ENCODE measurements at places on chromosomes 5 and 9.

DNA sequence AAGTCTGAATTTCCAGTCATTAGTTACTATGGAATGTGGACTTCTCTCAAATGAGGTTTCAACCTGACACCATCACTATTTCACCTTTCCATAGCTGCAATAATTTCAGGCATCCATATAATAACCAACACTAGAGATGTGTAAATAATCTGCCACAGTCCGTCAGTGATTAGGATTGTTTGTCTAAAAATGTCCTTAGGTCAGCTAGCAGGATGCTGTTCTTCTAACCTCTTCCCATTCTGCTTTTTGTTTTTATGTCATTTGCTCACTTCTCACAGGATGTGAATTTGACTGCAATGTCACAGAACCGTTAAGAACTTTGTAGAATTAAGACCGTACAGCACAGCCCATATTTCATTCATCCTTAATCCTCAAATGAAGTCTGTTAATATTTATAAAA lies 166.4 kb upstream of the RASA1 start:
- DNase-seq: no peak

GRCh38 chr9:133704711-133705181 lies 33.4 kb downstream of the SARDH start:
- no peak for DNase-seq

DNA sequence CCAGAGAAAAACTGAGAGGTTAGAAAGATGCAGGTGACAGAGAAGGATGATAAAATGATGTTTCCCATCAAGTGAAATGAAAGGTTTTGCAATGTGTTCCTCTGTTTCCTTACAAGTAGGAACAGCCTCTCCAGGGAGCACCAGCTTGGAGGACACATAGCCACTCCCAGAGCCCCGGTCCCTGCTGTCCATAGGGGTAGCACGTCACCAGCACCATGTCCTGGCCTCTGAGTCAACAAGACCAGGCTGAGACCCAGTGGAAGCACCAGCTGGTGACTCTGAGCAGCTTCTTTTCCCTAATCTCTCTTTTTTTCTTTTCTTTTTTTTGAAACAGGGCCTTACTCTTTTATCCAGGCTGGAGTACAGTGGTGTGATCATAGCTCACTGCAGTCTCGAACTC lies 19.4 kb upstream of the HMCN2 start:
- no peak for DNase-seq

DNA sequence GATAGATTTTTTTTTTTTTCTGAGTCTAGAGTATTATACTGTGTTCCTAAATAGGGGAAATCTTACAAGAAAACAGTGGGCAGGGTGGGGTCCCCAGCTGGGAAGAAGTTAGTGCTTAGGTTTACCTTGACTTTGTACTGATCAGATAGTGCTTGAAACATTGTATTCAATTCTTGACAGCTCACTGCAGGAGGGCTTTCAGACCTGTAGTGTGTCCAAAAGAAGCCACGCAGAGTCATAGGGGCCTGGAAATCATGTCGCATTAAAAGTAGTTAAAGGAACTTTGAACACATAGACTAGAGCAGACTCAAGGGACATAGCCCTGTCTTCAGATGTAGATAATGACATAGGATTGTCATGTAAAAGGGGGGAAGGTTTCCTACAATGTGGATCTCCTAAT lies 215.4 kb upstream of the NR4A3 start:
- DNase-seq: no peak

- no peak for DNase-seq
Measured at GRCh38 chr5:137503456-137503855, 4.3 kb upstream of the SPOCK1 start.

DNA sequence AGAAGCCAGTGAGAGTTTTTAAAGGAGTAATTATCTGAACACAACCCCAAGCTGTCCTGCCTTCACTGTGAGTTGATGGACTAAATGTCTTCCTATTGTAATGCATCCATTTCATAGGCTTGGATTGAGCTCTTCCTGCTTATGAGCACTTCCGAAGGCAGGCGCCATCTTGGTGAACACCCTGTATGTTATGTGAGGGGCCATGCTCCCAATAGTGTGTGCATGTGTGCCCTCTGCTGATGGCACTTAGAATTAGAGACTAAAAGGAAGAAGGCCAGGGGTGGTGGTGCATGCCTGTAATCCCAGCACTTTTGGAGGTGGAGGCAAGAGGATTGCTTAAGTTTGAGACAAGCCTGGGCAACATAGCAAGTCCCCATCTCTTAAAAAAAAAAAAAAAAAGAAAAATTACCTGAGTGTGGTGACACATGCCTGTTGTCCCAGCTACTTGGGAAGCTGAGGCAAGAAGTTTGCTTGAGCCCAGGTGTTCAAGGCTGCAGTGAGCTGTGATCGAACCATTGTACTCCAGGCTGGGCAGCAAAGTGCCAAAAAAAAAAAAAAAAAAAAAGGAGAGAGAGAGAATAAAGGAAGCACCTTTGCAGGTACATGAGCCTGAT lies 65.0 kb downstream of the C9orf152 start:
- no peak for DNase-seq

DNA sequence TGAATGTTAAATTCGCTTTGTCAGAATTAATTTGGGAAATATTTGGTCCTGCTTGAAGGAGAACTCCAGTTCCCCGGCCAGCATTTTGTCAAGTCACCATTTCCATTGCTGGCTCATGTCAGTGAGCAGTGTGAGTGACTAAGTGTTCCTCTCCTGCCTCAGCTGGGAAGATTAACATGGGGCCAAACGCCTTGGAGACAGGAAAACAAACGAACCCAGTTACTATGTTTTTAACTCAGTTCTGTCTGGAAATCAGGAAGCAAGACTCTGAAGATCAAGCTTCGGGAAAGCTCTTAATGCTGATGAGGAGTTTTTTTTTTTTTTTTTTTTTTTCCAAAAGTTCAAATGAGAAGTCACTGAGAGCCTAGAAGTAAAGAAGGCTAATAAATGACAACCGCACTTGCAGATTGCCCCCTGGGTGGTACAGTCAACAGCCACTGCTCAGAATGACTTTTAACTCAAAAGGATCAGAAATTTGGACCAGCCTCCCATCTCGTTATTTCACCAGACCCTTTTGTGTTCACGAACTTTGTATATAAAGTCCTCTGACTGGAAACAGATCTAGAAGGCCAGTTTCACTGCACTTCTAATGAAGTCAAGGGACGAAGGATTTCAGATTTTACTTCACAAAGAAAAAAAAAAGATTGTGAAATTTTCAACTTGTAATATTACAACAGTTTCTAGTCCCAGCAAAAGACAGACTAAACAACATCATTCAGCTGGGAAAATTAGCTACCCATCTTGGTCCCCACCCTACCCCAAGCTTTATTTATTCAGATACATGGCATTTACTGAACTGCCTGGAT lies 121.3 kb downstream of the LHFPL2 start:
- DNase-seq: no peak

Data from stimulated activated CD4-positive, alpha-beta T cell treated with anti-CD3 and anti-CD28 coated beads, TNF-alpha, amount 100 ng/mL, for 4 hours (primary cell).